ENCODE measurements at places on chromosomes 3 and 15.

- no peak for DNase-seq
Observed at GRCh38 chr3:26108846-26109489, 319.1 kb downstream of the OXSM start.

DNA sequence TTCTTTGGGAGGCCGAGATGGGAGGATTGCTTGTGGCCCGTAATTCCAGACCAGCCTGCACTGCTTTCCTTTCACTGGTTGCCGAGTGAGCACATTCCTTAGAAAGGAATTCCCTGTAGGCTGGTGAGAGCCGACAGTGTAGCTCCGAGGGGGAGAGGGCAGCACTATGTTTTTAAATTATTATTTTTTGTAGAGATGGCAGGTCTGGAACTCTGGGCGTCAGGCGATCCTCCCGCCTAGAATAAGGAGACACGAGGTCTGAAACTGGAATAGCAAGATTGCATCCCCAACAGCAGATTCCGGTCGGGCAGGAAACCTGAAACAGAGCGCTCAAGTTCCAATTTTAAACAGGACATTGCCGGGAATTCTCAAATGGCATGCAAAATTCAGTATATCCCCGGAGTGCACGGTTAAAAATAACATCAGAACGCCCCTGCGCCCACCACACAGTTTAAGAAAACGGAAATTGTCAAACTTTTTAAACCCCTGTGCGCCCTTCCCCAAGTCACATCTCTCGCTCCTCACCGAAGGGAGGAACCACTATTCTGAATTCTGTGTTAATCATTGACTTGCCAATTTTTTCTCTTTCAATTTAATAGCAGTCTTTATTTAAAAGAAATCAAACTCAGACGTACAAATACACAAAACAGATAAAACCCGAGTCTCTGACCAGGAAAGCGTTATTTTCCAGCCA is 643 bp upstream of the RNU5B-1 start:
- peak; percentile 18 for DNase-seq

- no peak for DNase-seq
Observed at GRCh38 chr3:21140785-21141184, 610.2 kb downstream of the ZNF385D start.

DNA sequence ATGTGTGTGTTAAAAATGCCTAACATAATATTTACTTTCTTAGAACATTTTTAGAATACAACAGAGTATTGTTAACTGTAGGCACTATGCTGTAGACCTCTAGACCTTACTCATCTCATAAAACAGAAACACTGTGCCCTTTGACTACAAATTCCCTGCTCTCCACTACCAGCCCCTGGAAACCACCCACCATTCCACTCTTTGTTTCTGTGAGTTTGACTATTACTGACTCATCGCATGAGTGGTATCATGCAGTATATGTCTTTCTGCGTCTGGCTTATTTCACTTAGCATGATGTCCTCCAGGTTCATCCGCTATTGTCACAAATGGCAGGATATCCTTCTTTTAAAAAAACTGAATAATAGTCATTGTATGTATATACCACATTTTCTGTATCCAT is 216.7 kb upstream of the CFAP20DC start:
- no peak for DNase-seq

GRCh38 chr15:59532770-59533379 is 78.7 kb upstream of the GCNT3 start:
- no peak for DNase-seq

GRCh38 chr15:50685976-50686468 is 575 bp downstream of the TRPM7 start:
- DNase-seq, result no peak

DNA sequence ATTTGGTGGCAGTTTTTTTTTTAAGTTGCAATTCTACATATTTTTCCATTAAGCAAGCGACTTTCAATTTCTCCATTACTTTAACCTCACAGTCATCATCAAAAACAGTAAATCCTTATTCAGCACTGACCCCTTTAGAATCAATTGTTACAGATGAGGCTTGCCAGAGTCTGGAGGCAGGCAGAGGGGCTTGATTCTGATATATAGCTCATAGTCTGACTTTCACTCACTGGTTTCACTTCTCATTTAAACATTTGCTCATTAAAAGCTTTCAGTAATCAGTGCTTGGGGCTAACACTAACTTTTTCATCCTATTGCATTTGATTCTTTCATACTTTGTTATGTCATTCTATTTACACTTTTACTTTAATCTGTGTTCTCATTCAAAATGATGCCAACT is 88.4 kb downstream of the PYDC2 start:
- DNase-seq, result no peak

DNA sequence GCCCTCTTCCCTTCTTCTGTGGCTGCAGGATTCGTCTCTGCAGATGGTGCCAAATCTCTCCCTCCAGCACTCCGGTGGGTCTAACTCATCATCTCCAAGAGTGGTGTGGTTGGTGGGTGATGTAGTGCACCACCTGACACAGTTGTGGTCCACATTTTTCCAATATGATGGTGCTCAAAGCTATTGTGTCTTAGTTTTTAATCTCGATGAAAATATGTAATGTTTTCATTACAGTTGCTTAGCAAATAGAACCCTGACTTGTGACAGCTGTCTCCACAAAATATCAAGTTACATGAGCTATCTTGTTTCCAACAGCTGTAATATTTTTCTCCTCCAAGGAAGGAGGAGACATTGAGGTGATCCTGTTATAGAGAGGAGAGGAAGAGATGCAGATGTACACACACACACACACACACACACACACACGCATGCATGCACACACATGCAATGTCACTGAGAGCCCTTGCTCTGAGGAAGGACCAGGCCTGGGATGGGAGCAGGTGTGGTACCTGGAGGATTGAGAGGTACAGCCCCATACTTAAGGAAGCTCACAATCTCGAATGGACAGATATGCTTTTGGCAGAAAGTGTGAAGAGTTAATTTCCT is 15.7 kb upstream of the ESYT3 start:
- DNase-seq, result no peak

- DNase-seq, result no peak
Observed at GRCh38 chr15:57324944-57325679, 51.2 kb upstream of the CGNL1 start.

GRCh38 chr3:48678056-48678455 is 7.7 kb downstream of the NCKIPSD start:
- no peak for DNase-seq

- DNase-seq, result no peak
Observed at GRCh38 chr3:123067689-123068600, 1.1 kb downstream of the PDIA5 start.

DNA sequence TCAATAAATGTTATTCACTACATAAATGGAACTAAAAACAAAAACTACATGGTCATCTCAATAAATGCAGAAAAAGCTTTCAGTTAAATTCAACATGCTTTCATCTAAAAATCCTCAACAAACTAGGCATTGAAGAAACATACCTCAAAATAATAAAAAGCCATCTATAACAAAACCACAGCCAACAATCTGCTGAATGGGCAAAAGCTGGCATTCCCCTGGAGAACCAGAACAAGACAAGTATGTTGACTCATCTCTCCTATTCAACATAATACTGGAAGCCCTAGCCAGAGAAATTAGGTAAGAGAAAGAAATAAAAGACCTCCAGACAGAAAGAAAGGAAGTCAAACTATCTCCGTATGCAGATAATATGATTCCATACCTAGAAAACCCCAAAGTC is 759.9 kb downstream of the EPHA3 start:
- DNase-seq, result no peak

DNA sequence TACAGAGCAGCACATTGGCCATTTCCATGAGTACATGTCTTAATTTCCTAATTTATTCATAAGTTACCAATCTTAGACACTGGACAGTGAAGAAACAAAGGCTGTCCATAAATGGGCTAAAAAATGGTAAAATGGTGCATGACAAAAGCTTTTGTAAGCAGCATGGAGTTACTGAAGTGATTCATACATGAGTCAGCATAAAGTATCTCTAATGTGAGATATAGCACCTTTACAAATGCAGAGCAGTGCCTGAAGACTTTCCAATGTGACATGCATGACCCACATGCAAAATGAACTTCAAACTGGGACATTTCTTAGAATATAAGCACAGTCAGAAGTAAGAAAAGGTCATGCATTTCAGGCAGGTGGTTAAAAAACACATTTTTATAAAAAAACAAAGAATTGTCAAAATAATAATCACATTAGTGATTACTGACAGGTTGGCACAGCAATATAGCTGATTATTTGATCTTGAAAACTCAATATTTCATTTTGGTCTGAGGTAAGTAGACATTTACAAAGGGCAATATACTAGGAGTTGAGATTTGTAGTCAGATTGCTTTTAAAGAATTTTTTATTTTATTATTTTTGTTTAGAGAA is 299.3 kb downstream of the PLCL2 start:
- peak; percentile 9 for DNase-seq

DNA sequence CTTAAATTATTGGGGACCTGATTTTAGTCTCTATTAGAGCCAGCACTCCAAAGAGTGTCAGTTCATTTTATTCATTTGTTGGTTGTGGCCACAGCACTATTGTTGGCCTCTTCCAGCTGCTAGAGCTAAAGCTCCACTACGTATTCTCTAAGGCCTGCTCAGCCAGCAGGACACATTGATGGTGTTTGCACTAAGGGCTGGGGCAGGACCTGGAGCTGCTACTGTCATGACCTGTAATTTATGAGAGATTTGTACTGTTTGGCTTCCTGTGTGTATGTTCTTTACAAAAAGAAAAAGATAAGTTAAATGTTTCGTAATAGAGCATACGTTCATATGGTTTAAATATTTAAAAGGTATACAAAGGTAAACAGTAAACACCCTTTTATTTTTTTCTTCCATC is 8.1 kb downstream of the GFM1 start:
- DNase-seq, result no peak

GRCh38 chr15:98416222-98416855 is 232.0 kb upstream of the IGF1R start:
- DNase-seq, result no peak

- DNase-seq, result no peak
Observed at GRCh38 chr15:67571648-67572415, 29.3 kb downstream of the MAP2K5 start.

- no peak for DNase-seq
Observed at GRCh38 chr3:145681181-145681580, 479.8 kb downstream of the PLOD2 start.

GRCh38 chr3:13105181-13105895 is 32.1 kb upstream of the IQSEC1 start:
- DNase-seq, result no peak

DNA sequence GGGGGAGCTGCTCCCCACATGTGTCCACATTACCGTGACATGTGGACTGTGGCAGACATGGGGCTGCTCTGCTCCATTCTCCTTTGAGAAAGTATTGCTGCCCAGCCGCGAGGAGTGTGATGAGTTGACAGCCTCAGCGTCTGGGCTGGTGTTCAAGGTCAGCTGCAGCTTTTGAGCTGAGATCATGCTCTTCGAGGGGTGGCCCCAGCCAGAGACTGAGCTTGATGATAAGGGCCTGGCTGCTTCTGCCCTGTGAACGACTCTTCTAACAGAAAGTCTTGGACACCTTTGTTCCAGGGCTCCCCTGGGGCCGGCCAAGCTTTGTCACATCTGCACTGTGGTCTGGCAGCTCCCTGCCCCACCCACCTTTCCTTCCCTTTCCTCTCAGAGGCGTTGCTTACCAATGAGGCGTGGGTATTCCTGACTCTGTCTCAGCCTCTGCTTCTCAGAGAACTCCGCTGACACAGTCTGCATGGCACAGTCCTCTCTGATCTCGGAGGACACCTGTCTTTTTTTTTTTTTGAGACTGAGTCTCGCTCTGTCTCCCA is 86.6 kb downstream of the CHRD start:
- DNase-seq, result no peak

- peak; percentile 44 for DNase-seq
Observed at GRCh38 chr3:174495311-174495710, 363.8 kb upstream of the NAALADL2 start.

DNA sequence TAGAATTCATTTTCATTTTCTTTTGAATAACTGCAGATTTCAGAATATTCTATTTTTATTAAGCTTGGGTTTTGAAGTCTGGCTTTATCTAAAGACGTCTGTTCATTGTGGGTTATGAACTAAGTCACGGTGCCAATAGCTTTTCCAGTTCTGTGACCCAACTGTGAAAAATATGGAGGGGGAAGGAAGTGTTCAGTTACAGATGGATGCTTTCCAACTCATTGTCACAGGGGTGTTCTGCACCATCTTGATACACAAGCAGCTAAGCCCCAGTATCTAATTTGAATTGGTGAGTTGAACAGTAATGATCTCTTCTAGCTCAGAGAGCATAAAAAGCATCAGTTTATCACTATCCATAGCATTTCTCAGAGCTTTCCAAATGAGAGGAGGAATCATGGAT is 710.6 kb downstream of the EDEM1 start:
- DNase-seq, result no peak

- no peak for DNase-seq
Observed at GRCh38 chr3:58202917-58203360, 7.8 kb downstream of the DNASE1L3 start.

- no peak for DNase-seq
Observed at GRCh38 chr15:79540551-79540950, 108.4 kb downstream of the MINAR1 start.

GRCh38 chr3:126523745-126524428 is at the start of gene CHST13:
Gene CHST13 (plus strand): TSS chr3:126524155. CDS start chr3:126524333, 178 bp downstream.
- no peak for DNase-seq

- DNase-seq, result no peak
Observed at GRCh38 chr3:127073941-127074820, 91.3 kb downstream of the PLXNA1 start.

- DNase-seq, result no peak
Observed at GRCh38 chr3:84987706-84988504, 29.1 kb downstream of the CADM2 start.

DNA sequence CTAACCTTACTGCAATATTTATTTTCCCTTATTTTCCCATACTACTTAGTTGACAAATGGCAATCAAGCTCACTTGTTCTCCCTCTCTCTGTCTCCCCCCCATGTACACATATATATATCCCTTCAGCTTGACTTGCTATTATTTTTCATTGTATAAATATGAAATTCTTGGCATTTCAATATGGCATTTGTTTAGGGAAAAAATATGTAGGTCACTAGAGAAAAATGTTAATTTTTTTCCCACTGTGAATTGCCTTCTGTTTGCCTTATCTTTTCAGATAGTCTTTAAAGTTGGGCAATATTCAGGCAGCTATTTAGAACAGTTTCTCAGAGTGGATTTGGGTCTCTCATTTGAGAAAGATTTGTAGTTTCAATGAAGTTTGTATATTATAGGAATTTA is 62.8 kb upstream of the UTS2B start:
- no peak for DNase-seq

GRCh38 chr15:39937696-39938095 is 3.8 kb downstream of the EIF2AK4 start:
- no peak for DNase-seq

GRCh38 chr3:127651516-127652172 is 21.1 kb upstream of the ABTB1 start:
- DNase-seq, result no peak

- DNase-seq, result no peak
Observed at GRCh38 chr15:73832657-73833056, 40.7 kb upstream of the TBC1D21 start.

DNA sequence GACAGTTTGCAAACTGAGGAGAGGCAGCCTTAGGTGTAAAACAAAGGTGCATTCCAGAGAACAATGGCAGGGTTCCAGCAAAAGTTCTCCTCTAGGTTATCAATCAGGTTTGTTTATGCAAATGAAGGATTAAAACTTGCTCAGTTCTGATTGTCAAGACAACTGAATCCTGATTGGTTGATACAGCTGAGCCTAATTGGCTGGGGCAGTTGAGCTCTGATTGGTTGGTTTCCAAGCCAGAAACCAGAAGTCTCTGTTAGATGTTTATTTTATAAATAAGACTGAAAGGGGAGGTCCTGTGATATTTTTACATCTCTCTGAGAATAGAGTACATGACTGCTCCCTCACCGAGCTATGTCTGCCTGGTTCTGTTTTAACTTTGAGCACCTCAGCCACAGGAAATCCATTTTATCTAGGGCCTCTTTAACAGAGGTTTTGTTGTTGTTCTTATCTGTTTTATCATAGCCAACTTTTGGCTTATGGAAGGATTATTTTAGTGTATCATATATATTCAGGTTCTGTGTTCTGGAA is 37.8 kb downstream of the PPM1L start:
- DNase-seq, result no peak

Data from fibroblast of skin of left biceps (primary cell).